Right lobe of liver (tissue), 6 donors: ENCODE measurements at places on chromosomes 6 and 20. TPM values are rescaled to one million over a fixed set of nuclear protein-coding genes. Genes with fewer than 3 reads are reported as not detected.

- no peaks in the 10 kb centered on the region for H3K27me3 ChIP-seq
- H3K4me3 ChIP-seq = no peak overlapping the region
- DNase-seq = peak; percentile 59
Measured at GRCh38 chr6:43953794-43954310, 173.4 kb downstream of the MRPL14 start.

GRCh38 chr6:24779416-24780016 lies 4.8 kb downstream of the GMNN start:
- H3K36me3 ChIP-seq = no peaks in the 10 kb centered on the region
- H3K27ac ChIP-seq = no peak overlapping the region
- H3K4me3 ChIP-seq = no peak overlapping the region
- DNase-seq = no peak
- H3K27me3 ChIP-seq = no peaks in the 10 kb centered on the region

DNA sequence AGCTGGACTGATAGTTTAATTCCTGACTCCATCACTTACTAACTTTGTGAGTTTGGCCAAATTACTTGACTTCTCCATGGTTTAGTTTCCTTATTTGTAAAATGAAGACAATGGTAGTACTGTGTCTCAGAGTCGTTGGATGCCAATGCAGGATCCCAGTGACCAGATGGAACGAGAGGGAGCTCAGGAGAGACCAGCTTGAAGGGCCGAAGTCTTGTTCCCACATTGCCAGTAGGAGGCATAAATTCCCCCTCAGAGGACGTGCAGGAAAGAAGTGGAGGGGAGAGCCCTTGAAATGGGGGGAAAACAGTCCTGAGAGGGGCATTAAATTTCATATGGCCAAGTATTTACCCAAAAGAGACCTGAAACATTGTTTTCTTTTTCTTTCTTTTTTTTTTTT lies 2.1 kb upstream of the MUC22 start:
- no peak for DNase-seq
- H3K4me1 ChIP-seq = no peaks in the 10 kb centered on the region
- H3K36me3 ChIP-seq = no peaks in the 10 kb centered on the region
- H3K27ac ChIP-seq = no peak overlapping the region

GRCh38 chr6:116205281-116205680 lies 48.6 kb downstream of the TSPYL4 start:
- H3K4me1 ChIP-seq = no peaks in the 10 kb centered on the region
- DNase-seq = no peak
- no peak overlapping the region for H3K27ac ChIP-seq
- H3K36me3 ChIP-seq = no peaks in the 10 kb centered on the region

DNA sequence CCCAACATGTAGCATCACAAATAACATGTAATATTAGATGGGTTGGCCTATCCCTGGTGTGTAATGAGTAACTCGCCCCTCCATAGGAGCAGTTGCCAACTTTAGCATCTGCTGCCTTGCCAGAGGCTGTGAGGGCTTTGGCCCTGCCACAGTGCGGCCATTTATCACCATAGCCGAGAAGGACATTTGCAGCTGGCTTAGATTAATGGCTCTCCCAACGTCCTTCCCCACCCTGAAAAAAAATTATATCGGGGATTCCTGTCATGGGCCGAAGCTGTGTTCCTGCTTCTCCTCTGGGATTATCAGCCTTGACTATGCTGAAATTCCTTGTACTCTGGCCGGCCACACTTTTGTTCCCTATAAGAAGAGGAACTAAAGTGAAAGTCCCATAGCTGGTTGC lies 7.6 kb upstream of the ADIG start:
- no peak overlapping the region for H3K4me3 ChIP-seq
- DNase-seq = no peak
- no peak overlapping the region for H3K27ac ChIP-seq
- H3K4me1 ChIP-seq = no peaks in the 10 kb centered on the region
- peaks cover 39% of the 10 kb centered on the region for H3K36me3 ChIP-seq

DNA sequence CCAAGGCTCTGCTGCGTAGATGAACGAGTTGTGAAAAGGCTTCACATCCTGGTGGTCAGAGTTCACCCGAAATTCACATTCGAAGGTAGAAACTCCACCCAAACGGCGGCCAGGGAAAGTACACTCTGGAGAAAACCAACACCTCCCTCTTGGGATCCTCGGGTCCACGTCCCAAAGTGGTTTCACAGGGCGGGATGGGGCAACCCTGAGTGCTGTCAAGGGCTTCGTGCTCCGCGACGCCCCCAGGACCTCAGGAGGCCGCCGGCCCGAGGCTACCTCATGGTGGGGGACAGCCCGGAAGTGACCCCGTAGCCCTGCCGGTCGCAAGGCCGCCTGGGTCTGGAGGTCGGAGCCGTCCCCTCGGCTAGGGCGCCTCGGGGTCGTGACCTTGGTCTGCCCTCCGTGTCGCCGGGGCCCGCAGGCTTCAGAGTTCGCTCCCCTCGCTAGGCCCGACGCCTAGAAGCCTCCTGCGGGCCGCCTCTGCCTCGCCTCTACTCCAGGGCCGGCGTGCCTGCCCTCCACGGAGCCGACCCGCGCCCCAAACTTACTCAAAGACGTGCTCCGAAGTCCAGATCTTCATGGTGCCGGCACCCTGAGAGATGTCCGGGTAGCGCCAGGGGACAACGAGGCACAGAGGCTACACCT lies at the start of gene PRELID3B:
Gene PRELID3B, minus strand, starts transcription at position 636 of the 645 bp plus-strand sequence. Its CDS starts 56 bp downstream, at position 580.
- no peak for DNase-seq
- peak within 1 kb of the TSS; percentile 63 for H3K27ac ChIP-seq
- no peaks in the 10 kb centered on the region for H3K27me3 ChIP-seq
- no peaks in the 10 kb centered on the region for H3K4me1 ChIP-seq
- peak within 1 kb of the TSS; percentile 78 for H3K4me3 ChIP-seq

DNA sequence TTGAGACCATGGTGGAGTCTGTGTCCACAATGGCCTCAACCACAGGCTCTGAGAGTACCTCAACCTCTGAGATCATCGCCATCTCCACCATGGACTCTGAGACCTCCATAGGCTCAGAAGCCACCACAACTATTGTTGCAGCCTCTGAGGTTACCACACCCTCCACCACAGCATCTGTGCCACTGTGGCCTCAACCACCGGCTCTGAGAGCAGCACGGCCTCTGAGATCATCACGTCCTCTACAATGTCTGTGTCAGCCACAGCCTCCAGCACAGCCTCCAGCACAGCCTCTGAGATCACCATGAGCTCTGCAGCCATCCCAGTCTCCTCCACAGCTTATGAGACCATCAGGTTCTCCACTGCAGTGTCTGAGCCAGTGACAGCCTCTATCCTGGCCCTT lies 19.4 kb upstream of the MUC21 start:
- H3K27me3 ChIP-seq = no peaks in the 10 kb centered on the region
- no peaks in the 10 kb centered on the region for H3K4me1 ChIP-seq
- no peak overlapping the region for H3K27ac ChIP-seq
- no peak for DNase-seq

- H3K27me3 ChIP-seq = no peaks in the 10 kb centered on the region
- H3K36me3 ChIP-seq = no peaks in the 10 kb centered on the region
- no peaks in the 10 kb centered on the region for H3K4me1 ChIP-seq
- DNase-seq = no peak
Measured at GRCh38 chr20:19786311-19786710, 28.3 kb downstream of the RIN2 start.

- H3K4me3 ChIP-seq = no peak overlapping the region
- H3K4me1 ChIP-seq = no peaks in the 10 kb centered on the region
- DNase-seq = no peak
- no peaks in the 10 kb centered on the region for H3K27me3 ChIP-seq
Measured at GRCh38 chr20:50866036-50866685, 65.1 kb downstream of the ADNP start.

GRCh38 chr6:136886091-136886490 lies 36.0 kb upstream of the SLC35D3 start:
- no peaks in the 10 kb centered on the region for H3K36me3 ChIP-seq
- DNase-seq = no peak

DNA sequence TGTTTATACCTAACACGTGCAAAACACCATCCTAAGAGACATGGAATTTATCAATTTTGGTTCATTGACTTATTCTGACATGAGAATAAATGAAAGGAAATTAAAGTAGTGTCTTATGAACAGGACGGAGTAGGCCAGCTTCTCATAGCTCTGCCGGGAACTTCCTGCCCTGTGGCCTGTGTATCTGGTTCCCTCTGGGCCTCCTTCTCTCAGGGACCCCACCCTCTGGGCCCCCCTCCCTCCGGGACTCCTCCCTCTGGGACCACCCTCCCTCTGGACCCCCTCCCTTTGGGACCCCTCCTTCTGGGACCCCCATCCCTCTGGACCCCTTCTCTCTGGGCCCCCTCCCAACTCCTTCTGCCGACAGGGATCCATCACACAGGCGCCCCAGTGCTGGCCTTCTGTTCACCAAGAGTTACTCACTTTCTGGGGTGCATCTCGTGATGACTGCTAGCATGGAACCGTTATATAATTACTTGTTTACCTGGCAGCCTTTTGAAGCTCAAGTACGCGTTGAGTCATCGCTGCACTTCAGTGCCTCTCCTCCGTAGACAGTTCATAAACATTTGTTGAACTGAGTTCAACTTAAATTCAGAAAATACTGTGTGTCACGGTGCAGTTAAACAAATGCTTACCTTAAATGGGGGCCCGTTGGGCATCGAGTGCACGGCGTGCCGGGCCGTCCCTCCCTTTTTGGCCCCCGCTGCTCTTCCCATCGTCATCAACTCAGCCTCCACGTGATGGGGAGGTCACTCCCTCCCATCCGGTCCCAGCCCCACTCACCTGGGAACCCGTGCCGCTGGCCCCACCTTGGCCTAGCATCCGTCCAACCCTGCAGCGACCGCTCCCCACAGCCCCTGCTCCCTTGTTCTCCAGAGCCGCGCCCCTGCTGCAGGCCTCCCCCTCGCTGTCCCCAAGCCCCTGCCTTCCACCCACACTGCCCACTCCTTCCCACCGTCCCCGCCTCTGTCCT lies 8.1 kb downstream of the CCR6 start:
- H3K36me3 ChIP-seq = no peaks in the 10 kb centered on the region
- H3K4me3 ChIP-seq = no peak overlapping the region
- no peak for DNase-seq

DNA sequence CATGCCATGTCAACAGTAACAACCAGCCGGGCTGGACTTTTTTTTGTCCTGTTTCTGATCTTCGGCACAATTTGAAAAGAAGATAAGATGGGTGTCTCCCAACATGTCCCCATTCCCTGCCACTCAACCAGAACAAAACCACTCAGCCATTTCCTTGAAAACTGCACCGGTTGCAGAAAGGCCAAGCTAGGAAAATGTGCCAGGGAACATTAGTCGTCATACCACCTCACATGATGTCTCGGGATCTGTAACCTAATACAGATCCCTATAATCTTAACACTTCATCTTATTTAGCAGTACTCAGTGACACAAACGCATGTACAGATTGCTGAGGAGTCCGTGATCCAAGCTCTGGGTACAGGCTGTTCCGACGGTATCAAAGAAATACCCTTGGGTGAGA lies 46.5 kb downstream of the ALDH8A1 start:
- H3K4me3 ChIP-seq = no peak overlapping the region
- H3K27me3 ChIP-seq = no peaks in the 10 kb centered on the region
- no peaks in the 10 kb centered on the region for H3K36me3 ChIP-seq
- no peak overlapping the region for H3K27ac ChIP-seq
- H3K4me1 ChIP-seq = peaks cover 4% of the 10 kb centered on the region

DNA sequence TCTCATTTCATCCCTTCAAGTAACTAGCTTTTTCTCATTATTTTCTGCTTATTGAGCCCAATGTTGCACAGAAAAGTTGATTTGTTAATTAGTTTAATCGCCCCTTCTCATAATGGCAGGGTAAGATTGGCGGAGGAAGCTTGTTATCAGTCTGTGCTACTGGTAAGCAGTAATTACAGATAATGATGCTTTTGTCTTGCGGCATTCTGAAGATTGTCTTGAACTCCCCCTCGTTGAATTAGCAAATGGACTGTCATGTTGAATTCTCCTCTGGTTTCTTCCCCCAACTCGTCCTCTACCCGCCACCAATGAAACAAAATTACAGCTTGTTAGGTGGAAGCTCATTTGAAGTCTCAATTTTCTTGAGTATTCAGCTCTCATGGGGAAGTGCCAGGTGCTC lies 39.4 kb downstream of the PRDM13 start:
- H3K27ac ChIP-seq = no peak overlapping the region
- DNase-seq = no peak
- no peaks in the 10 kb centered on the region for H3K36me3 ChIP-seq
- no peaks in the 10 kb centered on the region for H3K27me3 ChIP-seq

DNA sequence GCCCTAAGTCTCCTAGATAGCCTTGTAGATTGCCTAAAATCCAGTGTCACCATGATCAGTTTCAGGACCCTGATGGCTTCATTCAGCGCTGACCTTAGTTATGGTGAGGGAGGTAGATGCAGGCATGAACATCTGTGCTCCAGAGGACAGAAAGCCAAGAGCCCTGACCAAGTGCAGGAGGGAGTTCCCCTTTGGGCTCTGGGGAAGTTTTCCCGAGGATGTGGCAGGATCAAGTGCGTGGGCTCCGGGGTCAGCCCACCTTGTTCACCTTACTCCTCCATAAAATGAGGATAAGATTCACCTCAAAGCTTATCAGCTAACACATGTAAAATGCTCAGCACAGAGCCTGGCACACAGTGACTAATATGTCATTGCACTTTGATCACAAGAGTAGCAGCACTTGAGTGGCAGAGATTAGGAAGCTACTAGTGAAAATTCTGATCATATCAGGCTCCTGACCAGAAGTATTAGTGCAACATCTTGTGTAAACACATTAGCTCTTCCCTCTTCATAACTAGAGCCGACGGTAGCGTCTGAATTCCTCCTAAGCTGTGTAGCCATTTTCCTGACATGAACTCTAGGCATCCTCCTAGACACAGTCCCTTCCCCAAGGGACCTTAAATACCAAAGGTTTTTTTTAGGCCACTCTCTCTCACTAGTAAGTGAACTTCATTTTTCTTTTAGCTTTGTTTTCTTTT lies 125.2 kb downstream of the SULF2 start:
- no peak overlapping the region for H3K4me3 ChIP-seq
- no peaks in the 10 kb centered on the region for H3K36me3 ChIP-seq
- no peaks in the 10 kb centered on the region for H3K4me1 ChIP-seq

DNA sequence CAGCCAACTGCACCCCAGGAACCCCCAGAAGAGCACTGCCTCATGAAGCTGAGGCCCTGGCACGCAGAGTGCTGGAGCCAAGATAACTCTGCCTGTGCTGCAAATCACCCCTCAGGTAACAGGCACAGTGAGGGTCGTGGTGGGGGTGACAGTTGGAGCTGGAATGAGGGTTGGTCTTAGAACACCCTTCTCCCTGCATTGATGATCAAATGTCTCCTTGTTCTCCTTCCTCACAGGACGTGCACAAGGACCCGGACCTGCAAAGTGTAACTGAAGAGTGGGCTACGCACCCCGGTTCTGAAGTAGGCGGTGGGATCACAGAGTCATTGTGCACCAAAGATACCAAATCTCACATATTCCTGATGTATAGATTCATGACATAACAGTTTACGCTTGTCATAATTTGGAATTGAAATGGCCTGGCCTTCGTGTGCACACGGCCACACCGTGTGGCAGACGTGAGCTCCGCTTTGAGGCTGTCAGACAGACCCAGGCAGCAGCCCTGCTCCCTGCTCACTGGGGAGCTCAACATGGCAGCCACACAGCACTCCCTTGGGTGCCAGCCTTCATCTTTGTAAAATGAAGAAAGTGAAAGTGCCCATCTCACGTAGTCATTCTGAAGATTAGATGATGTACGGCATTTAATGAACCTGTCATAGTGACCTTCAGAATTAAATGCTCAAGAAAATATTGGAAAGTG lies 8.8 kb downstream of the THBS2 start:
- no peak overlapping the region for H3K27ac ChIP-seq
- no peak overlapping the region for H3K4me3 ChIP-seq
- no peak for DNase-seq
- no peaks in the 10 kb centered on the region for H3K36me3 ChIP-seq

KHDC1L gene
- not detected for total RNA-seq

USP49 gene
- total RNA-seq = 1.2 TPM

SIRPB1 gene
- 1.7 TPM for total RNA-seq

C4A gene
- total RNA-seq = 1,829 TPM

IMPG1 gene
- not detected for total RNA-seq

TNF gene
- not detected for total RNA-seq

CRNKL1 gene
- total RNA-seq = 7.8 TPM

SLC22A16 gene
- total RNA-seq = not detected
